H54 (cell line): ENCODE measurements at places on chromosomes 2 and 18.

GRCh38 chr2:46150445-46150955 is 146.7 kb upstream of the EPAS1 start:
- DNase-seq, result no peak

DNA sequence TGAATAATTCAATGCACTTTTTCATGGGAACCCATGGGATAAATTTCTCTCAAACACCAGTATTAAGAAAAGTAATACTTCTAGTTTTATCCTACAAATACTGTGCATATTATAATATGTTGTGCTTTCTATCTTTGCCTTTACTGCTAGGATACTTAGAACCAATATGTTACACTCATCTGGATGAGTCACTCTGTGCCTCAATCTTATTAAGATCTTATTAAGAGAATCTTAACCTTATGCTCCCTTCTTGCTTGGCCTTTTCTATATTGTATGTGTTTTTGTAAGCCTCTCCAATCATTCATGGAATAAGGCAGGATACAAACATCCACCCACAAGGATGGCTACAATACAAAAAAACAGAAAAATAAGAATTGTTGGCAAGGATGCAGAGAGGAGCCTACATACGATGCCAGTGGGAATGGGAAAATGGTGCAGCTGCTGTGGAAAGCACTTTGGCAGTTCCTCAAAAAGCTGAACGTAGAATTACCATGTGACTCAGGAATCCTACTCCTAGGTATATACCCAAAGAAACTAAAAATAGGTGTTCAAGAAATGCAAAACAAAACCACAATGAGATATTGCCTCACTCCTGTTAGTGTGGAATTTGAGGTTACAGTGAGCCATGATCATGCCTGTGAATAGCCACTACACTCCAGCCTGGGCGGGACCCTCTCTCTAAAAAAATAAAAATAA is 10.7 kb upstream of the TWSG1 start:
- no peak for DNase-seq

GRCh38 chr2:72933646-72934151 is 16.4 kb downstream of the EMX1 start:
- no peak for DNase-seq

DNA sequence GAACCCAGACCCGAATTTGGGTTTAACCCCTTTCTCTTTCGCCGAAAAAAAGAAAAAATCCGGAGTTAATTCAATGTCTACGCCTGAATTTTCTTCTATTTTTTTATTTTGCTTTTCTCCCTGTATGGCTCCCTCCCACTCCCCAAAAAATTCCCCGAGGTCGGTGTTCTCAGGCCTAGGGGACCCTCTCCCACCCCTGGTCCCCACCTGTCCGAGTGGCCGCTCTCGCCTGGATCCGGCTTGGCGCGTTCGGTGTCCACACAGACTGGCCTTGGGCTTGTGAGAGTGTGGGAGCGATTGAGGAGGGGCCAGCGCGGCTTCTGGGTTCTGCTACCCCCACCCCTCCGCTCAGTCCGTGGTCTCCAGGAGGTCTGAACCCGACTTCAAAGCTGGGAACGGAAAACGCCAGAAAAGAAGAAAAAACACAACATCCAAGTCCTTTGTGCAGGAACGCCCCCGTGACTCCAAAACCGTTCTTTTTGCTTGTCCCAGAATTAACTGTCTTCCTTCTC is 5.7 kb upstream of the EN1 start:
- no peak for DNase-seq

DNA sequence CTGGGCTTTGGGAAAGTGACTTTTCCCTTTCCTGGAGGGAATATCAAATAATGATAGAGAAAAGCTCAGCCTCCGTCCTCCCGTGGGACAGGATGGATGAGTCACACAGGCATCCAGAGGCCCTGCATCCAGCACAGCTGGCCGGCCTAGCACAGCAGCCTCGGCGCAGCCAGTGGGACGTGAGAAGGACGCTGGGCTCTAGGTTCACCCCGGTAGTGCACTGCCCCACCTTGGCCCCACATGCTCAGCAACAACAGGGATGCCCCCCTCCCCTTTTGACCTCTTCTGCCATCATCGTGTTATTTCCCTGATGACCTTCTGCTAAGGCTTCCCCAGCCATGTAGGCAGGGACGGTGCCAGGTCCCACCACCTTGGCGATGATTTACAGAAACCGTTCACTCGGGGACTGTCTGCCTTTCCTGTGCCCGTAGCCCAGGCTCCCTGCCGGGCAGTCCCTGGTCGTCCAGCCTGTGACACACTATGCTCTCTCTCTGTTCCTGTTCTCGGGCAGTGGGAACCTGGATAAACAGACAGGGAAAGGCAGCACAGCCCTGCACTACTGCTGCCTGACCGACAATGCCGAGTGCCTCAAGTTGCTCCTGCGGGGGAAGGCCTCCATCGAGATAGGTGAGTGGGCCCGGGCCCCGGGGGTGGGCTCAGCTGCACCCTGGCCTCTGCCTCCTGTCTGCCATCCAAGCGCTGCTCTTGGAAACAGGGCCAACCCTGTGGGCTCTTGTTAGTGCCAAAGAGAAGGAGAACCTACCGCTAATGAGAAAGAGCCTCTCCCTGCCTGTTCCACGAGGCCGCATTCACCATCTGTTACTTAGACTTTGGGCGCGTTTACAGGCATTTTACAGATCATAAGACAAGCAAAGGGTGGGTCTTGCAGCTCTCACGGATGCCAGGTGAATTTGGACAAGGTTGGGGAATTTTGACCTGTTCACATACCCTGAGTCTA is 44.6 kb downstream of the ITGB1BP1 start:
- DNase-seq, result peak; percentile 84

DNA sequence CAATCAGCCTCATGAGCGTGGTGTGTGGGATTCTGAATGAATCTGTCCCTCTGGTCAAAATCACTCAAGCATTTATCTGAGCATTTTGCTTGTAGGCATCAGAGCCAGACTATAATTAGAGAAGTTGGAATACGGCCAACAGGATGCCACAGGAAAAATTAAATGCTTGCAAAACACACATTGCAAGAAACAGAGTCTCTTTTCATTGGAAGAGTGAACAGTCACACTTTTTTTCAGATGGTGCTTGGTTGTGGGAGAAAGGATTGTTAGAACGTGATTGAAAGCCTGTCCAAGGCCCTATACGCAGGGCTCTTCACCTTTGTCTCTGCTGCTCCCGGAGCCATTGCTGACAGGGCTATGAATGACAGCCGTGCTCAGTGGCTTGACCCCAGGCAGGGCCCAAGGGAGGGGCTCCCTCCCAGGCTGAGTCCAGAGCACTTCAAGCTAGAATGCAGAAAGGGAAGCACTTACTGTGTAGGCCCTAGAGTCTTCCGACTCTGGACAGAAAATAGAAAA is 59.8 kb downstream of the SNTG2 start:
- DNase-seq, result no peak

DNA sequence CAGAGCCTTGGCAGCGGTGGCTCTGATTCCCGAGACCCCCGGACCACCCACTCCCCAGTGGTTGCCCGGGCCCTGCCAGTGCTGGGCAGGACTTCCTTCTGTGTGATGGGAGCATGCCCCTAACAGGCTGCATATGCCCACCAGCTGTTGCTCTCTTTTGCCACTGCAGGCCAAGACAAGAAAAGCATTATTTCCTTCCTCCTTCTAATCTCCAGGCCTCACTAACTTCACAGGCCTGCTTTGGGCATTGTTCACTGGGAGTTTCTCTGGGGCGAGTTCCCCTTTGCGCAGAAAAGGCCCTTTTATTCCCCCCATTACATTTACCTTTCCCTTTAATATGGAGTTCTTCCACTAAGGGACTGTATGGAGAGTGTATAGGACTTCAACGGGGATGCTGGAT is 249.1 kb upstream of the SIX2 start:
- no peak for DNase-seq

DNA sequence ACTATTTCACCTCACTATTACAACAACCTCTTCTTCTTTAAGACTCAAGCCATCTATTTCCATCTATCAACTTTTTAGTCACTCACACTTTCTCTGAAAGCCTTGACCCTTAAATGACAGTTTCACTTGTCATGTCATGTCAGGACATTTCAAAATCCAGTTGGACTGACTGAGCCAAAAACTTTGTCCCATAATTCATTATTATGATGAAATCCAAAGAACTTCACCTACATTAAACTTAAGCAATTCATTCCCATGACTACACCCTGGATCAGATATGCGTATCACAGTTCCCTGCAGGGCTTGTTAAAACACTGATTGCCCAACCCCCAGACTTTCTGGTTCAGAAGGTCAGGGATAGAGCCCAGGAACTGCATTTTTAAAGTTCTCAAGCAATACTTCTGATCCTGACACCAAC is 26.5 kb downstream of the LDAH start:
- no peak for DNase-seq

DNA sequence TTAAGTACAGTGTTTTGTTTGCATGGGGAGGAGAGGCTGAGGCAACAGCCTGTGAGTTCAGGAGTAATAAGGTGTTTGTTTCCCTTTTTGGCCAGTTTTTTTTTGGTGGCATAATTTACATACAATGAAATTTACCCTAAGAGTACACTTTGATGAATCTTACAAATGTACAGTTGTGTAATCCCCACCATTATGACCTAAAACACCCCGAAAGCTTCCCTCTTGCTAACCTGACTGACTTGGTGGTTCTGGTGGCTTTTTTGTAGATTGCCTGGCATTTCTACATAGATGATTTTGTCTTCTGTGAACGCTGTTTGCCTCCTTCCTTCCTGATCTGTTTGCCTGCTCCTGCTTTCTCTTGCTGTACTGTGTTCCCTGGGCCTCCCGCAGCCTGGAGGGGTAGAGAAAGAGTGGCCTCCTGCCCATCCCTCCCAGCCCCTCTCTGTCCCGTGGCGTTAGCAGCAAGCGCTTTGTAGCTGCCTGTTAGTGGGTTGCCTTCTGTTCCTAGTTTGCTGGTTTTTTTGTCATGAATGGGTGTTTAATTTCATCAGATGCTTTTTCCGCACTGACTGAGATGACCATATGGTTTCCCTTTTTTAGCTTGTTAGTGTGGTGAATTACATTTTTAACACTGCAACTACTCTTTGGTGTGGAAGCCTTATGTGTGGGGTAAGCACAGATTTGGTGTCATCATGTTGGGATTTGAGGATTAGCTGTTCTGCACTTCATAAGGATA is 32.1 kb downstream of the ASAP2 start:
- no peak for DNase-seq

DNA sequence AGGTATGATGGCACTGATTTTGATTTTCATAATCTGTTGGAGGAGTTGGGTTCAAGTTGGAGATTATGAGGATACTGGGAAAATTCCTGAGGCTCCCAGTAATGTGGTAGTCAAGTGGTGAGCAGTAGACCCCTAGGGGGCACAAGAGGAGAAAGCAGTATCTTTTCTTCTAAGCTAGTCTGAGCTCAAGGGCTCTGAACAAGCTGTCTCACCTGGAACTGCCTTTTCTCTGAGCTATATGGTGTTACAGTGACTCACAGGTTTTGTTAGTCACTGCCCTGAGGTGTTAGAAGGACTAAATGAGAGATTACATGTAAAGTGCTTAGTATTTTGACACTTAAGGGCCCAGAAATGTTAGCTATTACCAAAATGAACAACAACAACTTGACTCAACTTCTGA is 42.2 kb downstream of the CD302 start:
- DNase-seq, result peak; percentile 26

DNA sequence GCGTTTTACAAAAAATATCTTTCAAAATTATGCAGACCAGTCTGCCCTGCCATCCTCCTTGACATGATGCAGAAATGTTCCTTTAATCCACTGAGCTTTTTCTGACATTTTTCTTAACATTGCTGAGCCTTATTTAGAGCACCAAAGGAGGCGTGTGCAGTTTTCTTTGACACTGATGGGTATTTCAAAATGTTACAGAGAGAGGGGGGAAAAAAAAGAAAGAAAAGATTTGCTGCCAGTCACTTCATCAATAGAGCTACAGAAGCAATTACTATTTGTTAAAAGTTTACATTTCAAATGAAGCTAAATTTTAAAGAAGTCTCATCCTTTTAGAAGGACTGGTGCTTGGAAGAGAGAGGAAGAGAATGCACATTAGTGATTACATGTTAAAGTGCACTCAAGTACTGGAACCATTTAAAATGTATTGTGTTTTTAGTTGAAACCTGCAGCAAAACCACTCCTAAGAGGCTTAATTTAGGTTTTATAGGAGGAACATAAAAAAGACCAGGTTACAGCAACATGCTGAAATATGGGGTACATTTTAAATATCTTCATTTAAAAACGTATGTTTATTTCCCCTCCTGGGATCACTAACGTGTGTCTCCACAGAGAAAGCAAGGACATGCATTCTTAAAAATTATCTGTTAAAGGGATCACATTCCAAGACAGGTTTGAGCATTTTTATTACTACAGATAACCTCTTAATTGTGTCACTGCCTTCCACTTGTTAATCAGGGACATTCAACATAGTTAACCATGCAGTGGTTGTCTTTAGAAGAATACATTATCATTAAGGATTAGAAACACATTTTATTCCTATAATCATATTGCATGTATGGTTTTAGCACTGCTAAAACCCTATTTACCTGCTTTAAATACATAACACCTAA is 258.4 kb downstream of the MEIS1 start:
- no peak for DNase-seq

DNA sequence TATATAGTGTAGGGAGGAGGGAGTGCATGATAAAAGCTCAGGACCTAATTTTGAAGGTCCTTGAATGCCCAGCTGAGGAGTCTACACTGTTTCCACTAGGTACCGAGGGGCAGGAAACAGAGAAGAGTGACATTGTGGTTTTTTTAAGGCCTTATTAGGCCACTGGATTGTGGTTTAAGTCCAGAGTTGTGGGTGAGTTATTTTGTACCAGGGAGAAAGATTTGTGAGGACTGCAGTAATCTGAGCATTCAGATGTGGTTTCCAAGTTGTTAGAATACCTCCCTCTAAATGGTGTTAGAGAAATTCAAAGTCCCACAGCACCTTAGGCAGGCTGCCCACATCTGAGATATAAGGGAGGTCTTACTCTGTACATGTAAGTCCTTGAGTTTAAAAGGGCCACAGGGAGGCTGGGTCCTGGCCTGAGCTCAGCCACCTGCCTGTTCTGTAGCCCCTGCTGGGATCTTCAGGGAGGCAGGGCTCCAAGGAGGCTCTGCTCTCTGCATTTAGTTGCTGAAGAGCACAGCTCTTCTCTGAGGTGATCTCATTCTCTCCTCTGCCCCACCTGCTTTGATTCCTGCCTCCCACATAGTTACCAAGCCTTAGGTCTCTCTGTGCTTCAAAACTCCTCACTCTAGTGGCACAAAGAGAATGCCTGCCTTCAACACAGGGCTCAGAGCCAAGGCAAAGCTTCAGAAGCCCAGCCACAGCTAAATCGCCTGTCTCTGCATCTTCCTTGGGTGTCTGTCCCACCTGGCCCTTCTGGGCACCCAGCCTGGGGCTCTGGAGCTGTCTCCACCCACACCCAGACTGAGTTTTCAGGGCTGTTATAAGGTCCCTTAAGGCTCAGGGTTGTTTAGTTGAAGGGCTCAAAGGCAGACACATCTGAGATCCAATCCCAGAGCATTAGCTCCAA is 88.1 kb downstream of the VSNL1 start:
- DNase-seq, result no peak

DNA sequence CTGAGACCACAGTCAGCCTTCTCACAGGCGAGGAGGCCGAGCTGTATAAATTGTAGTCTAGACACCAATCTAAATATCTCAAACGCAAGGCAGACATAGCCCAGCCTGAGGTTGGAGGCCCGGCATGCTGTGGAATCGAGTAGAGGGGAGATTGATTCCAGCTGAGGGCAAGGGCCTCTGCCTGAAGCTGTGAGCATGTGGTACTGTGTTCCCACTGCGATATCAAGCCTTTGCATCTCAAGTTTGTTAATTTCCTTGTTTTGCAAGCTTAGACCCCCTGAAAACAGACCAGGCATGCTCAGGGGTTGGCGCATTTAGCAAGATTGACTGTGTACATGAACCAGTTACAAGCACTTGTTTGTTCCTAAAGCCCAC is 65.1 kb upstream of the FOSL2 start:
- DNase-seq, result no peak
